ENCODE measurements at places on chromosomes 11 and 22.

- no peak for DNase-seq
Observed at GRCh38 chr11:13016415-13016814, 7.3 kb downstream of the RASSF10 start.

DNA sequence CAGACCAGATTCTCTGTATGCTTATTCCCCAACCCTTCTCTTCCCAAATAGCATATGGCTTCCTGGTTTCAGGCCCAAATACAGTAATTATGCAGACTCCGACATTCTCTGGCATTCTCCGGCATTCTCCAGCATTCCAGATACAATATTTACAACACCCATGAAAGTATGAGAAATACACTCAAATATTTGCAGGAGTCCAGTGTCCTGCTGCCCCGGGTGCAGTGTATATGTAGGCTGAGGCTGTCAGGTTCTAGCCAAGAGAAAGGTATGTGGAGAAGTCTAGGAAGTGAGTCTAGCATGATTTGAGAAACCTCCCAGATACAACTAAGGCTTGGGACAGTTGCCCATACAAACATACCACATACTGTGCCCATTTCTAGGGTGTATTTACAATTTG lies 160.7 kb downstream of the SOX6 start:
- no peak for DNase-seq

DNA sequence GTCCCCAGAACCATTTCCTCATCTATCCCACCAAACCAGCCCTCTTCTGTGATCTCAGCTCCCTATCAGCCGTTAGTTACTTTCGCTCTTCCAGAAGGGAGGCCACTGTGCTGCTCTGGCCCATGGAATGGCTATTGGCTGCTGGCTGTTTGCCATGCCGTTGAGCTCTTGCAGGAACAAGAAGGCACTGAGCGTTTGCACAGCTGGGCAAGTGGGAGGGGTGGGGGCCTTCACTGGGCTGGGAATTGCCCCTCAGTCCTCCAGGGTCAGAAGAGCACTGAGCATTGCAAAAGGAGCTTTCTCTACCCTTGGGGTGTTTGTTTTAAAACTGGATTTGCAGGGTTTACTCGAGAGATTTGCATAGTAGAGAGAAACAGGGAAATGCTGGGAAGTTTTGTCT lies 129.0 kb upstream of the PARVA start:
- DNase-seq = no peak

- DNase-seq = no peak
Observed at GRCh38 chr22:48104766-48105165, 1342.3 kb downstream of the TBC1D22A start.

- DNase-seq = no peak
Observed at GRCh38 chr11:13852481-13852880, 110.0 kb upstream of the SPON1 start.

DNA sequence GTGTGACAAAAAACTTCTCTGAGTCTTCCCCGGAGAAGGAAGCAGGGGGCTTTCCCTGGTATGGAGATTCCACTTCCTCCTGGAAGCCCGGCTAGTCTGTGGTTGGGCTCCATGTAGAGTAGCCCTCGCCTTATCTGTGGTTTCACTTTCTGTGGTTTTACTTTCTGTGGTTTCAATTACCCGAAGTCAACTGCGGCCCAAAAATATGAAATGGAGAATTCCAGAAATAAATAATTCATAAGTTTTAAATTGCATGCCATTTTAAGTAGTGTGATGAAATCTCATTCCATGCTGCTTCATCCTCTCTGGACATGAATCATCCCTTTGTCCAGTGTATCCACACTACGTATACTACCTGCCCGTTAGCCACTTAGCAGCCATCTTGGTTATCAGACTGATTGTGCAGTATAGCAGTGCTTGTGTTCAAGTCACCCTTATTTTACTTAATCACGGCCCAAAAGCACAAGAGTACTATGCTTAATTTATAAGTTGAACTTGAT lies 275.0 kb upstream of the SESN3 start:
- no peak for DNase-seq

DNA sequence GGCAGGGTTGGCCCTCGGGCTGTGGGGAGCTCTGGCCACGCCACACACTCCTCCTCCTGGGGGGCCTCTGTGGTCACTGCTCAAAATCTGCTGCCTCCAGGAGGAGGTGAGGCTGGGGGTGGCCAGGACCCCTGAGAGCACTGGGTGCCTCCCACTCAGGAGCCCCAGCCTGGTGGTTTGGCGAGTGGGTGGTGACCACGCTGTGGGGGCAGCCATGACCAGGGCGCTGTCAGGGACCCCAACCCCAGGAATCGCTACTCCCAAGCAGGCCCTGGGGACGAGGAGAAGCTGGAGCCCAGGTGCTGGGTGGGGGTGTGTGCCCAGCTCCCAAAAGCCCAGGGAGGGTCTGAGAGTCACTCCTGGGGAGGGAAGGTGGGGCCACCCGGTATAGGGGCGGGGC lies 30.1 kb downstream of the TSPAN4 start:
- DNase-seq = no peak

DNA sequence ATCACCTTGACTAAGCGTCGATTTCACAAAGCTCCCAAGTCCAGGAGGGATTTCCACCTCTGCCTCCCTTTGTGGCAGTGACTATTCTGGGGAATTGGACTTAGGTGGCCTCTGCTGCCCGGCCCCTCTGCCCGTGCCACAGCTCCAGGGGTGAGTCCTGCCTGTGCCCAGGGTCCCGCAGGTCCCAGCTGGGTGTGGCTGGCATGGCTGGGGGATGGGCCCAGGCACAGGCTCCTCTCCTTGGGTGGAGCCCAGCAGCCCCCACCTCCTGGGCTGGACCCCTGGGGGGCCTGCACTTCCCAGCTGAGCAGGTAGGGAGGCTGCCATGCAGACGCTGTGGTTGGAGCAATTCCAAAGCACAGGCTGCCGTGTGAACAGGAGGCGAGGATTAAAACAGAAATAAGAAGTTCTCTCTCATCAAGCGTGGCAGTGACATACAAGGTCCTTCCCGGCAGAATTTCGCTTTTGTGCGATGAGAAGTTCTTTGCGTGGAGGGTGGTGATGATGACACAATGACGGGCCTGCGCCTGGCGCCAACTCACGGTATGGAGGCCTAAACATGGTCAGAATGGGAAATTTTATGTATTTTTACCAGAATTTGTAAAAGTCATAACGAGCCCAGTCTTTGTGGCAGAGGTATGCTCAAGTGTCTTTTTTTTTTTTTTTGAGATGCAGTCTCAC lies 107.3 kb downstream of the BRD1 start:
- DNase-seq = no peak

GRCh38 chr11:114166897-114167323 lies 107.4 kb downstream of the ZBTB16 start:
- no peak for DNase-seq

Data from activated CD4-positive, alpha-beta T cell treated with anti-CD3 and anti-CD28 coated beads for 1 hour (primary cell).